ENCODE measurements at places on chromosomes 13 and 19.

DNA sequence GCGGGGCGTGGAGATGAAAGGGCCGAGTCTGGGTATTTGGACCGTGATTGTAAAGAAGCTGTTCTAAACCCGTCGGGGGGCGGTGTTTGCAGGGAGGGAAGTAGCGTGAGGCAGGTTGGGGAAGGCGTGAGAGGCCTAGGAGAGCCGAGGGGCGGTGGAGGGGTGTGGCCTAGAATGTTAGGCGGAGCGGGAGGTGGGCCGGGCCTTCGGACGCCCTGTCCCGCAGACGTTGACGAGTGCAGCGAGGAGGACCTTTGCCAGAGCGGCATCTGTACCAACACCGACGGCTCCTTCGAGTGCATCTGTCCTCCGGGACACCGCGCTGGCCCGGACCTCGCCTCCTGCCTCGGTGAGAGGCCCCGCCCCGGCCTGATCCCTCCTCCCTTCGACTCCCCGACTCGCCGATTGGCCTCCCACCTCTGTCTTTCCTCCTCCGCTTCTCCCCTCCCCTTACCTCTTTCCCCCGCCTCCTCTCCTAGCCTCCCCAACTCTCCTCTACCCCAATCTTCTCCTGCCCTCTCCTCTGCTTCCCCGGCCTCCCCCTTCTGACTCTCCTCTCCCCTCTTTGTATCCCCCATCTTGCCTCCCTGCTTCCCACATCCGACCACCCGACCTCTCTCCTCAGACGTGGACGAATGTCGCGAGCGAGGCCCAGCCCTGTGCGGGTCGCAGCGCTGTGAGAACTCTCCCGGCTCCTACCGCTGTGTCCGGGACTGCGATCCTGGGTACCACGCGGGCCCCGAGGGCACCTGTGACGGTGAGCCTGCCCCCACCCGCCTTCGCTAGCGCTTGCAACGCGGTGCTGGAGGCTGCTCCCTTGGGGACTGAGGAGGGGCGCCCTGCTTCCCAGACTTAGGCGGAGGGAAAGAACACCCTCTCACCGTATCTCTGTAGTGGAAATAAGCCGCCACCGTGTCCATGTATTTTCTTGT is 12.8 kb downstream of the LTBP4 start:
- peak; percentile 75 for DNase-seq

DNA sequence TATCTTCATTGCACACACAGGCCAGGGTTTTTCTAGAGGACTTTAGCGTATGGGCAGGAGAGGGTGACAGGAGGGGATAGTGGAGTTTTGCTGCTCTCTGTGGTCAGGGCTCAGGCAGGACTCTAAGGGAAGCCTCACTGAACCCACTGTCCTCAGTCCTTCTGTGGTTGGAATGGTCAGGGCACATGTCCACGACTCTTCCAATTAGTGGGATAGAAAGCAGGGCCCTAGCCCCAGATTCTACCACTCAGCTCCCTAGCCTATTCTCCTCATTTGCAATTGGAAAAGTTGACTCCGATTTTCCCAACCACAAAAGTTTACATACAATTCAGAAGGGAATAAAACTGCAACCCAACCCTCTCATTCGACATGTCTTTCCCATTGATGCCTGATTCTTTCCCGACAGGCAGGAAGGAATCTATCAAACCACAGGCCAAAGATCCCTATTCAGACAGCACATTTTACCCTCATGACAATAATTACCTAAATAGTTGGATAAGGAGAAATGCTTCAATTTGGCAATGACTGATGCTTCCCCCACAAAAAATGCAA is 38.2 kb downstream of the TGDS start:
- DNase-seq, result no peak

DNA sequence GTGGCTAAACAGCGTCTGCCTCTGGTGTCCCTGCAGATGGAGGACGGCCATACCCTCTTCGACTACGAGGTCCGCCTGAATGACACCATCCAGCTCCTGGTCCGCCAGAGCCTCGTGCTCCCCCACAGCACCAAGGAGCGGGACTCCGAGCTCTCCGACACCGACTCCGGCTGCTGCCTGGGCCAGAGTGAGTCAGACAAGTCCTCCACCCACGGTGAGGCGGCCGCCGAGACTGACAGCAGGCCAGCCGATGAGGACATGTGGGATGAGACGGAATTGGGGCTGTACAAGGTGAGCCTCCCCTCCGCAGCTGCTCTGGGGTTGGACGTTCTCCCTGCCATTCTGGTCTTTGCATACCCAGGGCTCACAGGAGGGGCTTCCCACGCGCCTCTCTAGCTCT is 19.9 kb downstream of the UHRF1 start:
- no peak for DNase-seq

DNA sequence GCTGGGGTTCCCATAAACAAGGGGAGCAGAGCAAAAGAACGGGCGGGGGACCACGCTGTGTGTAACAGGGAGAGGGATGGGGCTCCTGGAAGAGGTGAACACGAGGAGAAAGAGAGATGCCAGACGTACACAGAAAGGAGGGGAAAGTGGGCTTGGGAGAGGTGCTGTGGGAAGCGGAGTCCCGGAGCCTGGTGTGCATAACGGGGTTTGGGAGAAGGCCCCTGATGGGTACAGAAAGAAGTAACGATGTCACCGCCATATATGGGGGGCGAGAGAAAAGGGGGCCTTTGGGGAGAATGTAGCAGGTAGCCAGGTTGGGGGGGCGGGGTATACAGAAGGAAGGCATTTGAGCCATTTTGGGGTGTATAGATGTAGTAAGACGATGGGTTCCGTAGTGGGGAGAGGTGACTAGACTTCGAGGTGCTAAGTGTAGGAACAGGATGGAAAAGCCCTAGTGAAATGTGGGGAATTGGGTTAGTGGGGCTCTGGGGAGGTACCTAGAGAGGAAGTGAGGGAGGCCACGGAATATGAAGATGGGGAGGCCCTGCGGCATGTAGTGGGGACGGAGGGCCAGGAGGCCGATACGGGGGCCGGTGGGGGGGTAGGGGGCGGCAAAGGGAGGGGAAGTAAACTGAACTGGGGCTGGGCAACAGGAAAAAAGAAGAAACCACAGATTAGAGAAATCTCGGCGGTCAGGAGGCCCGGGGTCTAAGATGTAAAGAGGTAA is 787 bp downstream of the ZNF580 start:
- no peak for DNase-seq

GRCh38 chr13:27437126-27437525 is 12.7 kb downstream of the GTF3A start:
- DNase-seq, result no peak

- DNase-seq, result peak; percentile 34
These were observed 1248.9 kb downstream of the SLITRK5 start for GRCh38 chr13:88919970-88920628.

- no peak for DNase-seq
These were observed 110.5 kb downstream of the ZDHHC20 start for GRCh38 chr13:21348488-21349120.

- DNase-seq, result no peak
These were observed 810.4 kb upstream of the SLC10A2 start for GRCh38 chr13:103876571-103876970.

DNA sequence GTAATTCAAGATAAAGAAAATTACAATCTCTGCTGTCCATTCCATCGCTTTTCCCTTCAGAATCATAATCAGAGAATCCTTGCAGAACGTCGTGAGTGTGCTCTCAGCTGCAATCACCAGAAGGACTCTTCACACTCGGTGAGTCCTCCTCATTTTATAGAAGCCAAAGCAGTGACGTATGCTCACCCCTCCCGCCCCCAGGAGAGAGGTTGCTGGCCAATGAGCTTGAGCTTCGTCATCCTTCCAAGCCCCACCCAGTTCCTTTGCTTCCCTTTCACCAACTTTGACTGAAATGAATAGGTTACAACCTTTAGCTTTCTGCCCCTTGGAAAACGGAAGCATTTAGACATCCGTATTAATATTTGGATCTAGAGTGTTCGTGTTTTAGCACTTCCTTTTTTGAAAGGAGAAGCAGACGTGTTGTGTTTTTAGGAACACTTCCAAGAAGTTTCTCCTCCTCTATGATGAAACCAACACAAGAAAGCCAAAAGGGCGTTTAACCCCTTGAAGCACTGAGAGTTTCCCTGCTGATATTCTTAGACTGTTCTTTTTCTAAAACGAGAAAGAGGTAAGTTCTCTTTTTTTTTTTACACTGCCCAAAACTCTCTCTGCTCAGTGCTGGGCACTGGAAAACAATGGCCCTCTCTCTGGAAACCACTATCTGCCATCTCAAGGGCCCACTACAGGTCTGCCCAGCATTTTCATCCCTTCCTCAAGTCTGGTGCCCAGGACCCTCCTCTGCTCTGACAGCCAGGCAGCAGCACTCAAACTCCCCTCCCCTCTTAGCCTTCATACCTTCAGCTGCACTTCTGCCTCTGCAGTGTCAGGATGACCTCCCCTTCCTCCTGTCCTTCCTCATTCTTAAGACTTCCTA is 44.3 kb upstream of the CEACAM21 start:
- DNase-seq, result peak; percentile 61

DNA sequence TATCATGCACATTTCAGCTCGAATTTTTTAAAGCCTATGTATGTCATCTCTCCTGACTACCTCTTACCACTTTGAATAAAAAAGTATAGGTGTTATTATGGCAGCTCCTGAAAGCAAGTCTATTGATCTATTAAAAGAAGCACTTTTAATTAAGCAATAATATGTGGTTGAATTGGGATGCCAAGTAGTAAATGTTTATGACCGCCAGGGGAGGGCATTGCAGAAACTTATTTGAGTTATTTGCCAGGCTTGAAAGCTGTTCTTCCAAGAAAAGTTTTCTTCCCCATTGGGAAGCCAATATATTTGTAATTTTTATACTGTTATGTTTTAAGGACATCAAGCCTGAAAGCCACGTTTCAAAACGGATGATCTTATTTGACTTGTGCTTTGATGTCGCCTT is 88.1 kb upstream of the SOX21 start:
- DNase-seq, result no peak

- no peak for DNase-seq
These were observed 76.5 kb downstream of the ZNF726 start for GRCh38 chr19:23991170-23991569.

GRCh38 chr13:49026851-49027250 is 51.1 kb downstream of the FNDC3A start:
- no peak for DNase-seq

GRCh38 chr19:2633693-2634075 is 68.8 kb downstream of the GNG7 start:
- no peak for DNase-seq

DNA sequence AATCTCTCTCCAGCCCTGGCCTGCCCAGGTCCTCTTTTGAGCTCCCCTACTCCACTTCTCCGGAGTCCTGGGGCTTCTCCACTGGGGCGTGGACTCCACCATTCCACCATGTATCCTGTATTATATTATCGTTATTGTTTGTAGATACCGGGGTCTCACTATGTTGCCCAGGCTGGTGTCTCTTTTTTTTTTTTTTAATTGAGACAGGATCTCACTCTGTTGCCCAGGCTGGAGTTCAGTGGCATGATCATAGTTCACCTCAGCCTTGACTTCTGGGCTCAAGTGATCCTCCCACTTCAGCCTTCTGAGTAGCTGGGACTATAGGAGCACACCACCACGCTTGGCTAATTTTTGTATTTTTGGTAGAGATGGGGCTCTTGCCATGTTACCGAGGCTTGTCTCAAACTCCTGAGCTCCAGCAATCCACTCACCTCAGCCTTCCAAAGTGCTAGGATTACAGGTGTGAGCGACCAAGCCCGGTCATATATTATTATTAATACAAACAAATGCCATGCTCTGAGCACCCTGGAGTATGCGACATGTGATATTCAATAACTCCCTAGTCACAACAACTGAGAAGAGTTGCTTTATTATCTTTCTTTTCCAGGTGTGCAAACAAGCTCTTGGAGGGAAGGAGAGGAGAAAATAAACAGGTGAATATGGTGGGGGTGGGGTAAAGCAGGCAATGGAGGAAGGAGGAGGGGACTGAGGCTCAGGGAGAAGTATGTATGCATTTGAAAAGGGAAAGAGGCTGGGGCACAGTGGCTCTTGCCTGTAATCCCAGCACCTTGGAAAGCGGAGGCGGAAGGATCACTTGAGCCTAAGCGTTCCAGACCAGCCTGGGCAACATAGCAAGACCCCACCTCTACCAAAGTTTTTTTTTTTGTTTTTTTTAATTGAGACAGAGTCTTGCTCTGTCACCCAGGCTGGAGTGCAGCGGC is 2.8 kb upstream of the CERS4 start:
- DNase-seq, result no peak

- no peak for DNase-seq
These were observed 71.9 kb downstream of the OLFM4 start for GRCh38 chr13:53100394-53101063.

DNA sequence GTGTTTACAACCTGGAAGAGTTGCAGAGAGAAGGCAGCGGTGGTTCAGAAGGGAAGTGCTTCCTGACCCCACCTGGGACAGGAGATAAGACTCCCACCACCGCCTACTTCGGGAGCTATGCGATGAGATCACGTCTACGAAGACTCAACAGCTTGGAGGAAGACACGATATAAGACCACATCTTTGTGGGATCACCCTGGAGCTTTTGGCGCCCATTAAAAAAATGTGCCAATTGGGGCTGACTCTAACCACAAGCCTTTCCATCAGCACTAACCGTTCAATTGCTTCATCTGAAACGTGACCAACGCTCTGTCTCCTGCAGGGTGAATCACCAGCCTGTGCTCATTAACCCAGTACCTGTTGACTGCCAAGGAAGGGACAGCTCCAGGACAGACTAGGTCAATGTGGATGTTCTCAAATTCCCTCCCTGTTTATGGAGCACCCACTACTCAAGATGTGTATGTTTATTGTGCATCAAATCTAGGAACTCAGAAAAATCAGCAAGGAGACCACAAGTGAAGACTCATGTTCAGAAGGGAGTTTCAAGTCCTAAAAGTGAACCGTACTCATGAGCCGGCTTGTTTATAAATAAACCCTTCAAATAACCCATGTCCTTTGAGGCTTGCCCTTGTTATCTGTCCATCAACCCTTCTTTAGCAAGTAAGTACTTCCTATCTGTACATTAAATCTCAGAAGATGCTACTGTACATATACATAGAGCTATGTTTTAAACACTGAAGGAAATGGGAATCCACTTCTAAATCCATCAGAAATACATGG is 67.5 kb downstream of the LATS2 start:
- DNase-seq, result no peak

DNA sequence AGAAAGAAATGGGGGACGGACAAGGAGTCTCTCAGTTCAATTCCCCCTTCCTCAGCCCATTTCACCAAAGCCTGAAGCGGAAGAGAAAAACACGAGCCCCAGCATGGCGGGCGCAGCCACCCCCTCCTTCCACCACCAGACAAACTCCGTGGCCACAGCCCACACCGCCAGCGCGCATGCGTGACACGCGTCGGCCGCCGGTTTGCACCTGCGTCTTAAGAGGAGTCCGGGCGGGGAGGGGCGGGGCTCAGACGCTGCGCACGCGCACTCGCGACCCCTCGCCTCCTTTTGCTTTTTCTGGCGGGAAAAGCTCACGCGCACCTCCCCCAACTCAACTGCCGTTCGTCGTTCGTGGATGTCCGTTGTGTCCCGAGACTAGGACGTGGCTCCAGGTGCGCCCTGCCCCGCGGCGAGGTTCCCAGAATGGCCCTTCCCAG is at the start of gene KASH5:
Gene KASH5, plus strand, starts transcription at position 314 of the 437 bp plus-strand sequence. CDS start 2,635 bp downstream, outside the sequence.
- peak; percentile 73 for DNase-seq

GRCh38 chr13:108409730-108410129 is 140.2 kb downstream of the TNFSF13B start:
- DNase-seq, result no peak

DNA sequence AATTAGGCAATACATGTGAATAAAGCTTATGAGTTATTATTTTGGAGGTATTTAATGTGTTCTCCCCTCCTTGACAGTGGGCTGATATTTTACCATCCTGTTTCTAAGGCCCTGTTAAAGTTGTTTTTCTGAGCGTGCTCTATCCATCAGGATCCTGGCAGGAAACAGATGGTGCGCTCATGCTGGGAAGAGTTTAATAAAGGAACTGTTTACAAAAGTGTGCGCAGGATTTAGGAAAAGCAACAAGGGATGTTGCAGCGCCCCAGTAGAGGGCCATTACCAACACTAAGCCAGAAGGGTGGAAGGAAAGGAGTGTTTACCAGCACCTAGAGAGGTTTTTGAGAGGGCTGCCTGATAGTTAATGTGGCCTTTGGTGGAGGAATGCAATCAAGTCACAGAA is 374.5 kb downstream of the KCNRG start:
- DNase-seq, result no peak
